Muscle of back (tissue), 13 donors: ENCODE measurements at places on chromosomes 6 and 20. TPM values are rescaled to one million over a fixed set of nuclear protein-coding genes. Genes with fewer than 3 reads are reported as not detected.
A peak's percentile ranks its signal among the peaks of the same experiment; 100 is the strongest.

GRCh38 chr6:43740961-43741764, 28.8 kb upstream of the VEGFA start:
- DNase-seq, result no peak

- peak; percentile 47 for DNase-seq
These were observed 3.1 kb downstream of the MYL9 start for GRCh38 chr20:36544134-36545018.

DNA sequence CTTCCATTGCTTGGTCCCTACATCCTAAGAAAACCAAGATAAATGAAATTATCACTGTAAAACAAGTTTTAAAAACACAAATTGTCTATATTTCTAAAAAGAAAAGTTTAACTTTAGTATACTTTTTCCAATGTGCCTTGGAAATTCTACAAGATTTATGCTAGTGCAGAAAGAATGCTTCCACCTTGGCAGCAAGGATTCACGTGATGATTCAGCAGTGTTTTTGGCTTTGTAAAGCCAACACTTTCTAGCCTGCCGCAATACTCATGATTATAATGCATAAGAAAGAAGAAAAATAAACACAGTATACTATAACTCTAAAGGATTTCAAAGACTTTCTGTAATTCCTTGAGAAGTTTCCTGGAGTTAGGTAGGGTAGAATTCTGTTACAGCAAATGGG, 442.7 kb downstream of the TENT5A start:
- DNase-seq, result peak; percentile 38

The LAMA5 gene
- polyA plus RNA-seq, result 55.4 TPM

The C6orf163 gene
- polyA plus RNA-seq, result 1.4 TPM

- no peak for DNase-seq
These were observed 20.5 kb downstream of the UBE2V1 start for GRCh38 chr20:50092436-50092835.

DNA sequence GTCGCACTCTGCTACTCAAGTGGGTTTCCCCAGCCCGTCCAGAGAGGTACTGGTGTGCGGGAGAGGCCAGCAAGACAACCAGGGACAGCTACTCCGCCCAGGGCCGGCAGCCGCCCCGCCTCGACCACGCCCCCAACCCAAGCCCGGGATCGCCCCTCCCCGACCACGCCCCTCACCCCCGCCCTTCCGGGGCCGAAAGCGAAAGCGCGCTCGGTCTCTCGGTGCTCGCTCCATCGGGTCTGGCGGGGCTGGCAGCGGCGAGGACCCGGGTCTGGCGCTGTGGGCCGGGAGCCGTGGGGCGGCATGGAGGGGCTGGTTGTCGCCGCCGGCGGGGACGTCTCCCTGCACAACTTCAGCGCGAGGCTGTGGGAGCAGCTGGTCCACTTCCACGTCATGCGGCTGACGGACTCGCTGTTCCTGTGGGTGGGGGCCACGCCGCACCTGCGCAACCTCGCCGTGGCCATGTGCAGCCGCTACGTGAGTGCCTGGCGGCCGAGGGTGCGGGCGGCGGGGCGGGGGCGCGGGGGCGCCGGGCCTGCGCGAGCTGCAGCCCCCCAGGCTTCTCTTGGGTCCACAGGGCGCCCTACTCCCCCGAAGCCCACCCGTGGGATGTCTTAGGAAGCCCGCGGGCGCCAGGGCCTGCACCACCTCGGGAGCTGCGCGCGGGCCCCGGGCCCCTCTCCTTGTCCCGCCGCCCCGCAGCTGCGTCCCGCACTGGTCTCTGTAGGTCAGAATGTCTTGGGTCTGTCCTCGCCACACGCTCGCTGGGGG, at the start of gene PSMG4:
PSMG4 (plus strand) TSS at position 228 of the 771 bp plus-strand sequence; CDS start at position 304, 76 bp downstream.
- DNase-seq, result peak; percentile 96

DNA sequence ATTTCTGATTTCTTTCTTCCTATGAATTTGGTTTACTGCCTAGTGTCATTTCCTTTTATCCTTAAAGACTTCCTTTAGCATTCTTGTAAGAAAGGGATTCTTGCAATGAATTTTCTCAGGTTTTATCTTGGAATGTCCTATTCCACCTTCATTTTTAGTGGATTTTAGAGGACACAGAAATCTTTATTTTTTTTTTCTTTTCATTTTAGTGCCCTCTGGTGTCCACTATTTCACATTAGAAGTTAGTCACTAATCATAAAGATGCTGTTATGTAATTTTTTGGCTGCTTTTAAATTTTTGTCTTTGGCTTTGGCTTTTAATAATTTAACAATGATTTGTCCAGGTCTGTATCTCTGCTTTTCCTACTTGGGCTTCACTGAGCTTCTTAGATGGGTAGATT, 28.1 kb downstream of the LMBRD1 start:
- no peak for DNase-seq

GRCh38 chr6:116008470-116009243, 52.0 kb downstream of the FRK start:
- peak; percentile 83 for DNase-seq

DNA sequence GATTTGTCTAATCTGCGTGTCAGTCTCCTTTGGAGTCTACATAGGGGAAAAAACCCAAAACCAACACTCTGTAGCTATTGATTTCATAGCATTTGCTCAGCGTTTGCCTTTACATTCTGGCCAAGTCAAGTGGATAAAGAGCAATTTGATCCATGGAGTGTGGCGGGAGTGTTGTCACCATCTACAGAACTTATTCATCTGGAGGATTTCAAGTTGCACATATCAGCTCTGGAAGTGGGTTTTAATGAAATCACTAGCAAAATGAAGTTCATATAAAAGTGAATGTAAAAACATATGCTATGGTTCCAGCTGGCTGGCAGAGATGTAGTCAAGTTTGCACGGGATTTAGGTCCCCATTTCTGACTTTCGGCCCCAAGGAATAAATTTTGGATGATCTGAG, 219.7 kb upstream of the SUPT3H start:
- DNase-seq, result no peak

The EYA2 gene
- polyA plus RNA-seq, result 1.3 TPM

The MACROD2 gene
- polyA plus RNA-seq, result 3.7 TPM

- no peak for DNase-seq
These were observed 15.4 kb downstream of the LINC00237 start for GRCh38 chr20:21090721-21091120.

DNA sequence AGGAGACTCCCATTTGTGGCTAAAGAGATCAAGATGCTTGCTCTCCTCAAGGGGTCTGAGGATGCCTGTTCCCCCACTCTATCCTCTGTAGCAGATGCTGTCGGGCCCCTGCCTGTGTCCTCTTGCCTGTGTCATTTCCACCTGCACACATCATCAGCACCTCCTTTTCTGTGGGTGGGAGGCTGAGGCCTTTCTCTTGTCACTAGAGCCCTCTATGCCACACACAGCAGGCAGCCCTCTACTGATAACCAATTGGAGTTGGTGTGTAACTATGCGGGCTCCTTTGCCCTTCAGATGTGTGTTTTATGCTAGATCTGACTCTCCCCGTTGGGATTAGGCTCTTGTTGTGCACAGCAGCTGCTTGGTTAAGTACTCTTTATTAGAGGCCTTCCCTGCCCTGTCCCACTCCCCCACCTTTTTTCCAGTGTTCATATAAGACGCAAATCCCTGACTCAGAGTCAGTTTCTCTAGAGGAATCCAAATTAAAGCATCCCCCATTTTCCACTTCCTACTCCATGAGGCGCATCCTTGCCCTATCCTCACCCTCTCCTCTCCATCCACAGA, 7.7 kb downstream of the TREML2 start:
- DNase-seq, result no peak

DNA sequence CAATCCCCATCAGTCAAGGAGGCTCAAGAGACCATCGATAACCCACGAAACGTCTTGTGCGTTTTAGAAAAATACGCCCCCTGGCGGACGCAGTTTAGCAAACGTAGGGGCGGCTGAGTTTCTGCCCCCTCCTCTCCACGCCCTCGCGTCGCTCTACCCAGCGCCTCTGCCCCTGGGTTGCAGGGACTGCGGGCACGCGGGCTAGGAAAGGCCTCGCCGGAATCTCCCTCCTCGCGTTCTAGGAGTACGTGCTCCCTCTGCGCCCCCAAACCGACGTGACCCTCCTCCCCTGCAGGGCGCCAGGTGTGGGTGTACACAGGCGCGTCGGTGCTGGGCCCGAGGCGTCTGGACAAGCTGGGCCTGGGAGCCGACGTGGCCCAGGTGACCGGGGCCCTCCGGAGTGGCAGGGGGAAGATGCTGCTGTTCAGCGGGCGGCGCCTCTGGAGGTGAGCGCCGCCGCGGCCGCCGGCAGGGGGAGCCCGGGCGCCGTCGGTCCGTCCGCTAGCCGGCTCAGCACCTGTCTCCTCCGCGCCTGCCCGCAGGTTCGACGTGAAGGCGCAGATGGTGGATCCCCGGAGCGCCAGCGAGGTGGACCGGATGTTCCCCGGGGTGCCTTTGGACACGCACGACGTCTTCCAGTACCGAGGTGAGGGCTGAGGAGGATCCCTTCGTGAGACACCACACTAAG, 5.3 kb downstream of the MMP9 start:
- DNase-seq, result no peak

DNA sequence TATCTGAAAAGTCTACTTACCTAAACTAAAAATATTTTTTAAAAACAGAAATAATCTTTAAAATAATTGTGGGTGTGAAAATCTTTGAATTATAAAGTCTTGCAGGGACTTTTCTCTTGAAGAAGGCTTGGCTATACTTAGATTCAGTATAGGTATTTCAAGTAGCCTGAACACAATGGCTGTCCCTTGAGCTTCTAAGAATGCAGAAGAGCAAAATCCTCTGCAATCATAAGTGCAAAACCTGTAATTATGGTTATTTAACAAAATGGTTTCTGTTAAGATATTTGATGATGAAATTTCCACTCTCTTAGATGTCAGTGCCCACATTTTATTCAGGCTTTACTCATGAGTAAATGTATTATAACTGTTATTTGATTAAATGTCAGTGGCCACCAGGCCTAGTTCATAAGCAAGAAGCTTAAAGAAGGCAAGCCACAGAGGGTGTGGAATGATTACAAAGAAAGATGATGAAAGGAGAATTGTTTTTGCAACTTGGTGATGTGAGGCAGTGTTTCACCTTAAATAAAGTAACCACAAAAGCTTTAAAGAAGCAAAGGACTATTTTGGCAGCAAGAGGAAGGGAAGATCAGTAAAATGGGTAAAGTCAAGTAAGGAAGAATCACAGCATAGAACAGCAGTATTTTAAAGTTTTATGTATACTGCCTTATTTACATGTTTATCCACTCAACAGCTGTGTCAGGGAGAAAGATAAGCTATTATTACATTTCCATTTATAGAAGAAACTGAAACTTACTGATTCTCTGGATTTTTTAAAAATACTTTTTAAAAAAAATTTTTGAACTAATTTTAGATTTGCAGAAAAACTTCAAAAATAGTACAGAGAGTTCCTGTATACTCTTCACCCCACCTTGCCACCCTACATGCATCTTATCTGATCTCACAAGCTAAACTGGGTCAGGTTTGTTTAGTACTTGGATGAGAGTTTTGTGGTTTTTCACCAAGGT, 351.2 kb upstream of the RUNX2 start:
- DNase-seq, result no peak

DNA sequence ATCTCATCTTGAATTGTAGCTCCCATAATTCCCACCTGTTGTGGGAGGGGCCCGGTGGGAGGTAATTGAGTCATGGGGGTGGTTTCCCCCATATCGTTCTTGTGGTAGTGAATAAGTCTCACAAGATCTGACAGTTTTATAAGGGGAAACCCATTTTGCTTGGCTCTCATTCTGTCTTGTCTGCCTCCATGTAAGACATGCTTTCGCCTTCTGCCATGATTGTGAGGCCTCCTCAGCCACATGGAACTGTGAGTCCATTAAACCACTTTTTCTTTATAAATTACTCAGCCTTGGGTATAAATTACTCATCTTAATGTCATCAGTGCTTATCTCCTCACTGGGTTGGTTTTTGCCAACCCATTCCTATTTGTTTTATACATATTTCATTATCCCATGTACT, 142.0 kb upstream of the GMDS start:
- DNase-seq, result no peak

DNA sequence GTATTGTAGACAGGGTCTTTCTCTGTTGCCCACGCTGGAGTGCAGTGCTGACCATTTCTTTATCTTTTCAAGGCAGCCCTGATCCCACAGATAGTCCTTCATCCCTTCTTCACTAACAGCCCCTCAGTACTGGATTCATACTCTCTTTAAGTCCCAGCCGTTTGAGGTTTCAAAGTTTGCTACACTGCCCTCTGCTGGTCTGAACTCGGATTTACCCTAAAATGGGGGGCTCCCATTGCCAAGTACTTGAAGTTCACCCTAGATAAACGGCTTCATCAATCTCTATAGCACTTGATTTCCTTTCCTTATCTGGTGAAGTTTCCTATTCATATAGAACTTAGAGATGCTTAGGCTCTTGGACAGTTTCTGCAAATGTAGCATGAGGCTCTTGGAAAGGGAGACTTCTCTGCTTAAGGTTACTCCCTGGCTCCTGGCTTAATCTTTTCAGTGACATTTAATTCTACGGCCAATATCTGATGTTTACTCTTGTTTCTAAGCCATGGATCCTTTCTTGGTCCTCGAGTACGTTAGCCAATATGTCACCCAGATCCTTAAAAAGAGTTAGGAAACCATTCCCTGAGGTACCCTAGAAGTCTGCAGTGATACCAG, 21.4 kb upstream of the PREP start:
- peak; percentile 54 for DNase-seq

GRCh38 chr6:45491048-45491735, 113.5 kb upstream of the SUPT3H start:
- no peak for DNase-seq

DNA sequence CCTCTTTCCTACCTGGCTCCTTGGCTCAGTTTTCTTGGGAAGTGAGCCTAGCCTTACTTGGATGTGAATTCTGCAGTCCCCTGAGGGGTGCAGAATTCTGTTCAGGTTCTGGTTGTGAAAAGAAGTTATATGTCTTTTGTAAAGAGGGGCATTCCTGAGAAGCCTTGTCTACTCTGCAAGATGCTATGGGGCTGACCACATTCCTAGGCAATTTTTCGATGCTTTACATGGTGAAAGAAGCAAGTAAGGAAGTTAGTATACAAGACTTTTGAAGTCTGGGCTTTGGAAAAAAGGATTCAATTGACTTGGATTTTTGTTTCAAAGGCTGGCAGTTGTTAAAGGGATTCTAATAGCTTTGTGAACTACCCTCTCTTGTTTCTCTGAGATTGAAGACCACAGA, 167.9 kb upstream of the STMND1 start:
- no peak for DNase-seq

The F13A1 gene
- 93.9 TPM for polyA plus RNA-seq

DNA sequence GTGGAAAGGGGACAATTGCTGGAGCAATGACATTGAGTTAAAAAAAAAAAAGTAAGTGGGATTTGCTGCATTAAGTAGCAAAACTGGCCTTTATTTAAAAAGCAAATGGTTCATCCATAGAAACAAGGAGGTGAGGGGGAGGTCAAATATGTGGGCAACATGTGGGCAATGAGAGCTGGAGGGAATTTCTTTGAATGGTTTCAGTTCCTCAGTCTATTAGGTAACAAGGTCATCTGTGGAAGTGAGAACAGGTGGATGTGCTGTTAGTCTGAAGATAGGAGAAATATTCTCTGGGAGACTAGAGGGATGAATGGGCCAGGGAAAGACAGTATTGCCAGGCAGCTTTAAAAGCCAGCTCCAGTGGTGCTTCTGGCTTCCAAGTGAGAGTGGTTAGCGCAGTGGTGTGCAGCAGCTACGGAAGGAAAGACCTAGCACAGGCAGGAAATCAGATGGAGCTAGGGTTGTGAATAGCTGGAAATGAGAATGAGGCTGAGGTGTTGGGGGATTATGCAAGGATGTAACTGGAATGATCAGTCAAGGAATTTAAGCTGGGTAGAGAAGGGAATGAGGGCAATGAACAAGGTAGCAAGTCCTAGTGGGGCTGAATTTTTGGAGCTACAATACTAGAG, 727.6 kb downstream of the PTPRT start:
- DNase-seq, result no peak

GRCh38 chr20:831251-831650, 2.3 kb upstream of the FAM110A start:
- DNase-seq, result no peak

The TCF15 gene
- 3.3 TPM for polyA plus RNA-seq
